ENCODE measurements at places on chromosomes 4 and X. TPM values are rescaled to one million over a fixed set of nuclear protein-coding genes. Genes with fewer than 3 reads are reported as not detected.

DNA sequence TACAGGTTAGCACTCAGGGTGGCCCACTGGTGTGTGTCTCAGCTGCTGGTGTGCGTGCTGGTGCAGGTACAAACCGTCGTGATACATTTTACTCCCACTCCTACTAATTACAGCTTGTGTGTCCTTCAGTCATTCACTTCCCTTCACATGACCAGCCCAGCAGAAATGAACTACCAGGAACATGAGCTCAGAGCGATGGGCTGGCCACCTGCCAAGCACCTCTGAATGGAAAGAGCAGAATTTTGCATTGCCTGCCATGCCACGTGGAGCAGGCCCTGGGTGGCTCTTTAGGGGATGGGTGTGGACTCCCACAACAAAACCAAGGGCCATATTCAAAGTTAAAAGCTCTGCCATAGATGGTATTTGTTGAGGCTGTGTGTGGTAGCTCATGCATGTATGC lies 58.9 kb upstream of the PGM2 start:
- H3K4me1 ChIP-seq: peaks cover 63% of the 10 kb centered on the region
- no peaks in the 10 kb centered on the region for H3K36me3 ChIP-seq

- no peaks in the 10 kb centered on the region for H3K36me3 ChIP-seq
- peaks cover 9% of the 10 kb centered on the region for H3K4me1 ChIP-seq
- no peak overlapping the region for H3K4me3 ChIP-seq
- H3K27ac ChIP-seq: no peak overlapping the region
- no peak for DNase-seq
These were observed 60.2 kb downstream of the HMGB2 start for GRCh38 chr4:173273941-173274340.

DNA sequence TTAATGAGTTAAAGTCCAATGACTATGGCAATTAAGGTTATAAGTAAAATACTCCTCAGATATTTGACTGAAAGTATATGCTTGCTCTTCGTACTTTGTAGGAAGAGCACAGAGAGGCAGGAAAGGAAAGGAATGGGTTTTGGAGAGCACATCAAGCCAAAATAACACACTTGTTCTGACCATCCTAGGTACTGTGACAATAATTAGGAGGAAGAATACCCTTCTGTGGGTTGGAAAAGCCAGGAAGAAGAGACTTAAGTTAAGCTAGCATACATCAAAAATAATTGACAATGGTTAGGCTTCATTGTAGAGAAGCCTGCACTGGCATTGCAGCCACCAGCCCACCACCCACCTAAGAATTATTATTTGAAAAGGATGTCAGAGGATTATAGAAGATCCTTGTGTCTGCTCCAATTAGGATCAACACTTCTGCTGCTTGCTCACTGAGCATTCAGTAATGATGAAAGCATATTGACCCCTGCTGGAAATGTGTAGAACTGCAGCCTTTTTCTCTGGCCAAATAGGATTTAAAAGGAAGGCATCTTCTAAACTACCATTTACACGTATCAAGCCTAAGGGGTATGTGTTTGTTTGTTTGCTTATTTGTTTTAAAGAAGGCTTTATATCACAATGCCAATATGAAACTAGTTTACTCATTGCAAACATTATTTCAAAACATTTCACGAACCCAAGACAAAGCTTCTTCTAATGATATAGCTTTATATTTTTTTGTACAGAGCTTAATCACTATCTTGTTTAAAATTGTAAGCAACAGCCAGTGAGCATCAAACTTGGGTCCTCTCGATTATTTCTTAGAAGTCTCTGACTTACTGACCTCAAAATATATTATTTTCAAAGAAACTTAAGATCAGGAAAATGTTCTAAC lies 286.2 kb upstream of the TET2 start:
- H3K4me3 ChIP-seq: no peak overlapping the region
- H3K36me3 ChIP-seq: no peaks in the 10 kb centered on the region
- no peak overlapping the region for H3K27ac ChIP-seq
- H3K4me1 ChIP-seq: no peaks in the 10 kb centered on the region

GRCh38 chrX:46551494-46552128 lies 6.4 kb upstream of the ZNF674 start:
- H3K4me3 ChIP-seq: no peak overlapping the region
- no peak for DNase-seq
- peaks cover 9% of the 10 kb centered on the region for H3K4me1 ChIP-seq
- no peak overlapping the region for H3K27ac ChIP-seq

DNA sequence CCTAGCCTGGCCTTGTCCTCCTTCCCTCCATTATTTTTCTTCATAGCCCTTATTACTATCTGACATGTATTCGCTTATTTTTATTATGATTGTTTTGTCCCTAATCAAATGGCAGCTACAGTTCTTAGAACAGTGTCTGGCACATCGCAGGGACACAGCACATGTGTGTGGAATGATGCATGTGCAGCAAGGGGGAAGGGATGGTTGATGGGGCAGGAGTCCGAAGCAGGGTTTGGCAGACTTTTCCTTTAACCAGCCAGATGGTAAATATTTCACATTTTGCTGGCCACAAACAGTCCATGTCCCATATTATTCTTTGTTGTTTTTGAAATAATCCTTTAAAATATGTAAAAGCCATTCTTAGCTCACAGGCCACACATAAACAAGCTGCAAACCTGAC lies 128.3 kb upstream of the STIM2 start:
- H3K4me3 ChIP-seq: no peak overlapping the region
- H3K4me1 ChIP-seq: no peaks in the 10 kb centered on the region
- no peaks in the 10 kb centered on the region for H3K36me3 ChIP-seq
- DNase-seq: no peak
- H3K27ac ChIP-seq: no peak overlapping the region

GRCh38 chrX:38561126-38561868 lies at the start of gene TSPAN7:
TSS of gene TSPAN7 (plus strand) at chrX:38561542. CDS start at chrX:38561547, 5 bp downstream.
- no peaks in the 10 kb centered on the region for H3K36me3 ChIP-seq
- H3K27ac ChIP-seq: no peak within 1 kb of the TSS
- no peaks in the 10 kb centered on the region for H3K4me1 ChIP-seq
- H3K4me3 ChIP-seq: peak within 1 kb of the TSS; percentile 37
- no peaks in the 10 kb centered on the region for H3K27me3 ChIP-seq

GRCh38 chr4:100875296-100876068 lies 357.7 kb upstream of the EMCN start:
- H3K36me3 ChIP-seq: no peaks in the 10 kb centered on the region
- no peaks in the 10 kb centered on the region for H3K27me3 ChIP-seq
- H3K4me3 ChIP-seq: no peak overlapping the region
- no peak overlapping the region for H3K27ac ChIP-seq
- no peak for DNase-seq
- H3K4me1 ChIP-seq: no peaks in the 10 kb centered on the region

- DNase-seq: no peak
- H3K4me1 ChIP-seq: no peaks in the 10 kb centered on the region
- no peaks in the 10 kb centered on the region for H3K27me3 ChIP-seq
- no peaks in the 10 kb centered on the region for H3K36me3 ChIP-seq
- no peak overlapping the region for H3K27ac ChIP-seq
- H3K4me3 ChIP-seq: no peak overlapping the region
These were observed 94.6 kb downstream of the HPGD start for GRCh38 chr4:174427571-174428140.

- no peak for DNase-seq
- no peaks in the 10 kb centered on the region for H3K36me3 ChIP-seq
- no peak overlapping the region for H3K27ac ChIP-seq
These were observed 46.9 kb downstream of the JADE3 start for GRCh38 chrX:46959101-46959500.

DNA sequence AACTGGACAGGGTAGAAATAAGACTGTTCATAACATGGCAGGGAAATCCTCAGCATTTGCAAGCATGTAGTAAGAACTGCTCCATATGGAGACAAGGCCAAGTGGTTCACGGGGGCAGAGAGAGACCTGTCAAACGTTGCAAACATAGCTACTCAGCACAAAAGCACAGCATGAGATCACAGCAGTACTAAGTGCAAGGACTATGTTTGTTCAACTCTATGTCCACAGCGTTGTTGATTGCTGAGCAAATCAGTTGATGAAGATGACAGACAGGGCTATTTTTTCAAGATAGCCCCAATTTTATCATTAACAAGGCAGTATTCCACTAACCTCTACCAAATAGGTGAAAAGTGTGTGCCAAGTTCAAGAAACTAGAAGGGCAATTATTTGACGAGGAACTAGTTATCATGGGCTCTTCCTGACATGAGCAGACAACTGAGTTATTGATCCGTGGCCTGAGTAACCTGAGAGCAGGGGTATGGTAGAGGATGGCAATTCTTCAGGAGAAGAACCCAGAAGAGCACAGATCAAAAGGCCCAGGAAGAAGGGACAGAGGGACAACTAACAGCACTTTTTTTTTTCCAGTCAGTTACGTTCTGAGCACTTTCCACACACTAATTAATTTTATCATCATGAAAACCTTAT lies 57.4 kb downstream of the SPOCK3 start:
- DNase-seq: no peak
- H3K27ac ChIP-seq: no peak overlapping the region
- no peaks in the 10 kb centered on the region for H3K4me1 ChIP-seq
- H3K36me3 ChIP-seq: no peaks in the 10 kb centered on the region

DNA sequence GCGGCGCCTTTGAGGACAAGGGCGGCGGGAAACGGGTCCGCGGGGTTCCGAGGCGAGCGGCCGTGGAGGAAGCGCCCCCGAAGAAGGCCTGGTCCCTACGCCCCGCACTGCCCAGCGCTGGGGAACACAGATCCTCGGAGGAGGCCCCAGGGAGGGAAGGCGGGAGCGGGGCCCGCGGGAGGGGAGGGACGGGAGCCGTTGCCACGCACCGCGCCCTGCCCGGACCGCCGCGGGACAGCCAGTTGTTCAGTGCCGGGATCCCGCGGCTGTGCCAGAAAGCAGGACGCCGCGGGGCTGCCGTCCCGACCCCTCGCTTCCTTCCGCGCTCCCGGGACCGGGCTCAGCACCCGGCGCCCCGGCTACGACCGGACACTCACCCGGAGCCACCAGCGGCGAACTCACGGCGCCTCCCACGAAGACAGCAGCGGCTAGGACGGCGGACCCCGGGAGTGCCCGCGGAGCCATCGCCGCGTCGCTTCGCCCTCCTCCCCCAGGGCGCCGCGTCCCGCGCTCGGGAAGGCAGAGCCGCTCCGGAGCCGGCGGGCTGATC lies 278 bp downstream of the RELL1 start:
- no peaks in the 10 kb centered on the region for H3K36me3 ChIP-seq
- no peaks in the 10 kb centered on the region for H3K4me1 ChIP-seq

DNA sequence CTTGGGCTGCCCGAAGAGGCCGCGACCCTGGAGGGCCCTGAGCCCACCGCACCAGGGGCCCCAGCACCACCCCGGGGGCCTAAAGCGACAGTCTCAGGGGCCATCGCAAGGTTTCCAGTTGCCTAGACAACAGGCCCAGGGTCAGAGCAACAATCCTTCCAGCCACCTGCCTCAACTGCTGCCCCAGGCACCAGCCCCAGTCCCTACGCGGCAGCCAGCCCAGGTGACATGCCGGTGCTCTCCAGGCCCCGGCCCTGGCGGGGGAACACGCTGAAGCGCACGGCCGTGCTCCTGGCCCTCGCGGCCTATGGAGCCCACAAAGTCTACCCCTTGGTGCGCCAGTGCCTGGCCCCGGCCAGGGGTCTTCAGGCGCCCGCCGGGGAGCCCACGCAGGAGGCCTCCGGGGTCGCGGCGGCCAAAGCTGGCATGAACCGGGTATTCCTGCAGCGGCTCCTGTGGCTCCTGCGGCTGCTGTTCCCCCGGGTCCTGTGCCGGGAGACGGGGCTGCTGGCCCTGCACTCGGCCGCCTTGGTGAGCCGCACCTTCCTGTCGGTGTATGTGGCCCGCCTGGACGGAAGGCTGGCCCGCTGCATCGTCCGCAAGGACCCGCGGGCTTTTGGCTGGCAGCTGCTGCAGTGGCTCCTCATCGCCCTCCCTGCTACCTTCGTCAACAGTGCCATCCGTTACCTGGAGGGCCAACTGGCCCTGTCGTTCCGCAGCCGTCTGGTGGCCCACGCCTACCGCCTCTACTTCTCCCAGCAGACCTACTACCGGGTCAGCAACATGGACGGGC lies 579 bp downstream of the ABCD1 start:
- DNase-seq: peak; percentile 58
- no peaks in the 10 kb centered on the region for H3K36me3 ChIP-seq
- peak overlapping the region; percentile 46 for H3K27ac ChIP-seq
- peaks cover 7% of the 10 kb centered on the region for H3K4me1 ChIP-seq

- no peak overlapping the region for H3K27ac ChIP-seq
- H3K4me1 ChIP-seq: no peaks in the 10 kb centered on the region
- no peak for DNase-seq
- H3K36me3 ChIP-seq: no peaks in the 10 kb centered on the region
These were observed 105.1 kb downstream of the ADGRA3 start for GRCh38 chr4:22410645-22411247.

- no peak for DNase-seq
- H3K4me1 ChIP-seq: no peaks in the 10 kb centered on the region
- H3K36me3 ChIP-seq: no peaks in the 10 kb centered on the region
These were observed 62.9 kb upstream of the UGT8 start for GRCh38 chr4:114535725-114536124.

DNA sequence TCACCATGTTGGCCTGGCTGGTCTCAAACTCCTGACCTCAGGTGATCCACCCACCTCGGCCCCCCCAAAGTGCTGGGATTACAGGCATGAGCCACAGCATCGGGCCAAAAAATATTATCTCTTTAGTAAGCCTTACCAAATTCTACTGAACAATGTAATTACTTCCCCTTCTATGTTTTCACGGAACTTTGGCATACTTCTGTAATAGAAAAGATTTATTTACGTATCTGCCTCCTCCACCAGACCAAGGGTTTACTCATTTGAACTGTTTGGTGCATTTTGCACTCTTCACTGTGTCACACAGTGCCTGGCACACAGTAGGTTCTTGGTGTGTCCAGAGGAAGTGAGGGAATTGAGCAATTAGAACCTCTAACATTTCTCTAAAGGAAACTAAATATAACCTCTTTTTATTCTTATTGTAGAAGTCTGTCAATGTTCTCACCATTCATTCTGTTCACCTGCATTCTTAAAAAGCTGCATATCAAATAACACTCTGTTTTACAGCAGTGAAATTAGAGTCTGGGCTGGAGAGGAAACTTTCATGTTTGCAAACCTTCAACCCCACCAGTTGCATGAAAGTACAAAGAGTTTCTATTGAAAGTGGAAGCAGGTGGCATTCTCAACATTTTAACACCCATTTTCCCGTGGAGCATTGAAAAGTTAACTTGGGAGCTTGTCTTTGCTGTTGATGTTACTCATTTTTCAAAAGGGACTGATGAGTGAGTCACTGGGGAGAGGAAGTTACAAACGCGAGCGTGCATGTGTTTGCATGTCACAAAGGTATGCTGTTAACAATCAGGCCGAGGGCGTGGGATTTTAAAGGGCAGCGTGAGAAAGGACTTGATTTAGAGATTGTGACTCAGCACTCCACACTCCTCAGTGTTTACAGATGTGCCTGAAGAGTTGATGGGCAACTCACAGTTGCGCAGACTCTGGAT lies 314.1 kb downstream of the STK32B start:
- no peak for DNase-seq
- no peaks in the 10 kb centered on the region for H3K27me3 ChIP-seq
- no peaks in the 10 kb centered on the region for H3K36me3 ChIP-seq
- H3K4me3 ChIP-seq: no peak overlapping the region

- H3K4me1 ChIP-seq: peaks cover 15% of the 10 kb centered on the region
- no peak overlapping the region for H3K4me3 ChIP-seq
- H3K27ac ChIP-seq: peak overlapping the region; percentile 30
These were observed 77.5 kb downstream of the HHIP start for GRCh38 chr4:144723471-144723870.

The FANCB gene
- polyA plus RNA-seq: 0.19 TPM

The ATP1B4 gene
- polyA plus RNA-seq: not detected

The TMPRSS11B gene
- 0.07 TPM for polyA plus RNA-seq

The NKX3-2 gene
- 0.27 TPM for polyA plus RNA-seq

The PAGE1 gene
- not detected for polyA plus RNA-seq

Data from pancreas (tissue), 10 donors.